AG08396 (cell line): ENCODE measurements at places on chromosomes 1 and 21.

- no peak for DNase-seq
Observed at GRCh38 chr1:207504438-207504837, 8.5 kb downstream of the CR1 start.

- DNase-seq, result no peak
Observed at GRCh38 chr1:7062346-7063061, 277.2 kb downstream of the CAMTA1 start.

- no peak for DNase-seq
Observed at GRCh38 chr1:26701995-26702679, 6.3 kb downstream of the ARID1A start.

GRCh38 chr1:38059635-38060250, 13.2 kb upstream of the POU3F1 start:
- DNase-seq, result no peak

DNA sequence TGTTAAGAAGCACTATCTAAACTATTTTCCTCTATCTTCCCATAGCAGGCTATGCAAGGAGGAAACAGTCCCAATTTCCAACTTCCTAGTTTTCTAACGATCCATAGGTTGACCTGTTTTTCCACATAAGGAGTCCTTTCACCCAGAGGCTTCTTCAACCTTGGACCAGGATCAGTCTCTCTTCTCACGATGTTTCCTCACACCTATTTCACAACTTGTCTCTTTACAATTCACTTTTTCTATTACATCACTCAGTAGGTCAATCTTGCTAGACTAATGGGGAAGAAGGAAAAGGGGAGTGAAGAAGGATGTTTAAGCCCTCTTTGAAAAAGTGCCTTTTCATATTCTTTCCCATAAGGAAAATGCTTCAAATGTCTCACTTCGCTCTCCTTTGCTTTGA, 15.9 kb downstream of the PALMD start:
- DNase-seq, result no peak

- no peak for DNase-seq
Observed at GRCh38 chr1:170806961-170807360, 128.4 kb upstream of the MROH9 start.

- peak; percentile 44 for DNase-seq
Observed at GRCh38 chr1:192439373-192440025, 122.7 kb downstream of the RGS21 start.

DNA sequence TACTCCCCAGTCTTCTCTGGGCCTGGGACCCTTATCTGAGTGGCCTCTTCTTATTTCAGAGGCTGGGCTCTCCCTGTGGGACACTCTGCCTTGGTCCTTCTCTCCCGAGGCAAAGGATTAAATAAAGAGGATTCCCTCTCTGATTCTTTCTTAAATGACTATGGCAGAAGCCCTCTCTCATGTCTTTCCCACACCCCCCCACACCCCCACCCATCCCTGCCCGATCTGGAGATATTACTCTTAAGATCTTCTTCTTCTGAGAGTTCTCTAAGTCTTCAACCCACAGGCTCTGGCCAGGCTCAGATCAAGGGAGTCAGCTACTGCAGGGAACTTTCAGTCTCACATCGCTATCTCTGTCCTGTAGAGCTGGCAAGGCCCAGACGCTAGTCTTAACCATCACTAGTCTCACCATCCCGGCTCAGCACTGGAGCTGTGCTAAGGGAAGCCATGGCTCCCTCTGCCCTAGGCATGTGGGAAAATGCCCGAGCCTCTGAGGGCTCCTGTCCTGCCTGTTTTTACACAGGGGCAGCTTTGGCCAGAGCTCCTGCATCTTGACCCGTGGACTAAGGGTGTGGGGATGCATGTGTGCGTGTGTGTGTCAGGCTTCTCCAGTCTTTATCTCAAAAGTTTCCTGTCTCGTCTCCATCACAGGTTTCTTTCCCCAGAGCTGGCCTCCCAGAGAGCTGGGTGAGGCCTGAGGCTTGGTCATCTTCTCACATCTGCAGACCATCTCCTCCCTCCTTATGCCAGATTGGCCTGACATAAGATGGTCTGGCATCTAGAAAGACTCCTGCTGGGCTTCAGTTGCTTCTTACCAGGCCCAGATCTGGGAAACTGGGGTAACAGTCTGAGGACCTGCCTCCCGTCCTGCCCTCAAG, 36.7 kb downstream of the LGR6 start:
- no peak for DNase-seq

GRCh38 chr1:37010011-37010410, 24.3 kb downstream of the GRIK3 start:
- DNase-seq, result no peak

GRCh38 chr1:38071312-38072256, 25.0 kb upstream of the POU3F1 start:
- DNase-seq, result peak; percentile 68

DNA sequence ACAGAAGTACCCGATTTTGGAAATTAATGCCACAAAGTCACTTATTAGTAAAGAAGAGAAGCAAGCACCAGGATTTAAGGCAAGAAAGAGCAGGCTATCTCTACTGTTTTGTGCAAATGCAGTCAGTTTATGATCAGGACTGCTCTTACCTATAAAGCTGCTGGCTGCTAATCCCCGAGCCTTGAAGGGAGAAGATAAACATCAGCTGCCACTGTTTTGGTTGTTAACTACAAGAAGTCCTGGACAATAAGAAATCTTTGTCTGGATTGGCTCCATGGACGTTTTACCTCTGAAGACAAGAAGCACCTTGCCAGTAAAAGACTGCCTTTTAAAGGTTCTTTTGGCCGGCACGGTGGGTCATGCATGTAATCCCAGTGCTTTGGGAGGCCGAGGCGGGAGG, 21.4 kb downstream of the FRRS1 start:
- DNase-seq, result no peak

DNA sequence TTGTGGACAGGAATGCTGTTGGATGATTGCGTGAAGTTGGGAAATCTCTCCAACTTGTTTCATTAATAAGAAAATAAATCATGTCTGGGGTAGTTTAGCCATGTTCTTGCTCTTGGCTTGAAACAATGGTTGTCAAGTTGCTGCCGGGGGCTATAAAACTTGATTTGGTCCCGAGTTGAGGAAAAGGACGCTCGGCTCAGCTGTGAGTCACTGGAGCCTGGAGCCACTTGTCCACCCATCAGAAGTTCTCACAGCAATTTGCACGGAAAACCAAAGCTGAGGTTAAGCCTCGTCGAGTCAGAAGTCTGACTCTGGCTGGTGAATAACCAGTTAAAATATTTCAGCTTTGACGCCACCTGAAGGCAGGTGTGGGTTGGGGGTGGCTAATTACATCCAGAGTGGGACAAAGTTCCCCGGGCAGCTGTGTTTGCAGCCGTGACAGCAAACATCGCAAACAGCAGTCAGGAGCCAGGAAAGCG, 19.7 kb upstream of the RIPK4 start:
- no peak for DNase-seq

GRCh38 chr1:22868331-22868730, 104.3 kb downstream of the LACTBL1 start:
- peak; percentile 49 for DNase-seq

GRCh38 chr1:229224308-229224707, 46.6 kb upstream of the RAB4A start:
- DNase-seq, result no peak

DNA sequence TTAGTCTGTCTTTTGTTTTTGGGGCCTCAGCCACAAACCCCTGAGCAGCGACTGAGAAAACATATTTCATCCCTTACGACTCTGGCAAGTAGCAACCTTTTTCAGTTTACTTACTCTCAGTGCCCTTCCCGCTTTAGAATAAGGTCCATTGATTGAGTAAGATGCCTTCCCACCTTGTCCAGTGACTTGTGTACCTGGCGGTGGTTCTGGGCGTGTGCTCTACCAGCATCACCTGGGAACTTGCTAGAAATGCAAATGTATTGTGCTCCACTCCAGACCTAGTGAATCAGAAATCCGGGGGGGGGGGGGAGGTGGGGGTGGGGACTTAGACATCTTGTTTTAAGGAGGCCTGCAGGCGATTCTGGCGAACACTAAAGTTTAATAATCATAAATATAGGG, 72.1 kb downstream of the S1PR1 start:
- no peak for DNase-seq

GRCh38 chr1:63624911-63625310, 31.7 kb downstream of the PGM1 start:
- DNase-seq, result peak; percentile 23

- DNase-seq, result no peak
Observed at GRCh38 chr1:162229549-162229948, 147.1 kb downstream of the SPATA46 start.

DNA sequence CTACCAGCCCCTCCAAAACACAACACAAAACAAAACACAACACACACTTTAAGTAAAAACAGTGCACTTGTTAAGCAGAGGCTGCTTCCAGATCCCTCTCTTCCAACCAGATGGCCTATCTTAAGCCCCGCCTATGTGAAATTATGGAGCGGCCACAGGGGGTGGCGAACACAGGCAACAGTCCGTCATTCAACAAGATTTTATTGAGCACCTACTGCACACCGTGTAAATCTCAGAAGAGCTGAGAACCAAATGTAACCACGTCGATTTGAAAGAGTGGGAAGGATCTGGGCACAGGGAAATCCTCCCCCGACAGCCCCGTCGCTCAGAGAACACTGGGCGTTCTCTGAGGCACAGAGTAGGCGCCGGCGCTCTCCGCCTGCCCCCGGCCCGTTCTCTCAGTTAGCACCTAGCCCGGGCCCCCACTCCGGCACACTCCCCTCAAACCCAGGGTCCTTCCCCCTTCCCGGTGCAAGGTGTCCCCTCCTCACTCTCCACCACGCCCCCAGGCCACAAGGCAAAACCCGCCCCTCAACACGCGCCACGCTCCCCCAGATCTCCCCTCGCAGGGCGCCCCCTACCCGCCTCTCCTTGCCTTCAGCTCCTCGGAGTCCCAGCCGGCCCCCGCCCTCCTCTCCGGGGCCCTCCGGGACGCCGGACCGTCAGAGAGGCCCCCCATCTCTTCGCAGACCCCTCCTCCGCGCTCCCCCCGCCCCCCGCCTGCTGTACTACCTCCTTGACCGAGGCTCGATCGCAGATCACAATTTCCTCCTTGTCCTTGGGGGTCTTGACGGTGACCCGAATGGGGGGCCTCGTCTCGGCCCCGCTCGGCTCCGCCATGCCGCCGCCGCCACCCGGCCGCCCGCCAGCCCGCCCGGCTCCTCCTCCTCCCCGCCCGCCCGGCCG, 483 bp downstream of the UBQLN4 start:
- peak; percentile 84 for DNase-seq

GRCh38 chr1:240423246-240423924, 188.6 kb downstream of the GREM2 start:
- no peak for DNase-seq

GRCh38 chr21:38658511-38658910, 147.2 kb upstream of the ETS2 start:
- no peak for DNase-seq

DNA sequence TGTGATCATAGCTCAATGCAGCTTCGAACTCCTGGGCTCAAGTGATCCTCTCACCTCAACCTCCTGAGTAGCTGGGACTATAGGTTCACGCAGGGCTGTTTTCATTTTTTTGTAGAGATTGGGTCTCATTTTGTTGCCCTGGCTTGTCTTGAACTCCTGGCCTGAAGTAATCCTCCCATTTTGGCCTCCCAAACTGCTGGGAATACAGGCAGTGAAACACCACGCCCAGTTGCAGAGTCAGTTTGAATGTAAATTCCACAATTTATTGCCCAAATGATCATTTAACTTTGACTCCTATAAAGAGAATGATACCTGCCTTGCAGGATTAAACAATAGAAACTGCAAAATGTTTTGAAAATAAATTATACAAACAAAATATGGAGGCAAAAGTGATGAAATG, 10.7 kb downstream of the GOLPH3L start:
- no peak for DNase-seq

GRCh38 chr1:88678405-88678804, 5.7 kb upstream of the PKN2 start:
- DNase-seq, result no peak

GRCh38 chr1:28193701-28194161, 17.2 kb upstream of the PTAFR start:
- DNase-seq, result no peak

- no peak for DNase-seq
Observed at GRCh38 chr1:86778569-86779239, 74.3 kb downstream of the SH3GLB1 start.

- DNase-seq, result no peak
Observed at GRCh38 chr1:54325284-54325683, 80.9 kb downstream of the SSBP3 start.

- no peak for DNase-seq
Observed at GRCh38 chr21:39849014-39849655, 18.1 kb upstream of the PCP4 start.

DNA sequence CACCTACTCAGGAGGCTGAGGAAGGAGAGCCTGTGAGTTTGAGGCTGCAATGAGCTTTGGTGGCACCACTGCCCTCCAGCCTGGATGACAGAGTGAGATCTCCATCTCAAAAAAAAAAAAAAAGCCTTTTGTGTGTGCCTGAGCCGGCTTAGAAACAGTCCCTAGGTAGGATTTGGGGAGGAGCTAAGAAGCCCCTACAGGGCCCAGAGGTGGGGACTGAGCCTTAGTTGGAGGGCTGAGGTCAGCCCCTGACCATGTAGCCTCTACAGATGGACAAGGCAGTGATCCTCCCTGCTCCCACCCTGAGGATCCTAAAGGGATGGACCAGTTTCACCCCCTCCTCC, 2.5 kb downstream of the ADAMTSL4 start:
- DNase-seq, result no peak

DNA sequence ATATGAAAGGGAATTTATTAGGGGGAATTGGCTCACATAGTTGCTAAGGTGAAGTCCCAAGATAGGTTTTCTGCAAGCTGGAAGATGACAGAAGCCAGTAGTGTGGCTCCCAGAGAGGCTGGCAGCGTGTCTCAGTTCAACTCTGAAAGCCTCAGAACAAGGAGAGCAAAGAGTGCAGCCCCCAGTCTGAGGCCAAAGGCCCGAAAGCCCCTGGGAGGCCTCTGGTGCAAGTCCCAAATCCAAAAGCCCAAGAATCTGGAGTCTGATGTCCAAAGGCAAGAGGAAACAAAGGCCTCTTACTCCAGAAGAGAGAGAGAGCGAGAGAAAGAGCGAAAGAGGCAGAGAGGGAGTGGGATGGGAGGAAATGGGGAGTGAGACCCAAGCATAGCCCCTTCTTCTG, 18.3 kb downstream of the KCNA2 start:
- DNase-seq, result no peak

GRCh38 chr1:183724350-183725042, 71.4 kb upstream of the APOBEC4 start:
- no peak for DNase-seq

DNA sequence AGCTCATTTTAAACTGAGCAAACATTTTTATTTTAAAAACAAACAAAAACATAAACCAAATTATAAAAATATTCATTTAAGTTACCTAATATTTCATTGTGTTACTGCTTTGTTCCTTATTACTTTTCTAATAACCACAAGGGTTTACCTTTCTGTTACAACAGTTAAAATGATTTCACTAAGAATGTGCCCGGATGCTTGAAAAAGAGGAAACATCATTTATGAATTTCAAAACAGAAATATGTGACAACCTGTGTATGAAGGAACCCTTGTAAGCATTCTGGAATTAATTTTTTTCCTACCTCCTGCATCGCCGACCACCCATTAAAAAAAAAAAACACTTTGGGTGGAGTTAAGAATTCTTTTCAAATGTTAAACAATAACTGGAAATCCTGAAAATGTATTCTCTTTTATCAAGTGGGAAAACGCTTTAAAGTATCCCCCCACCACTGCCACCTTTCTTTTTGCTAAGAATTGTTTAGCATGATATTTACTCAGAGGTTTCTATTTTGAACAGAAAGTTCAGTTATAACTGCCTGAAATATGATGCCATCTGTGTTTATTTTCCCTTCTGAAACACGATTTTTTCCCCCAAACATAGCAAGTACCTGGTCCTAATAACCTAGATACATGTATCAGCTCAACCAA, 9.1 kb downstream of the CYYR1 start:
- no peak for DNase-seq

GRCh38 chr1:211985556-211986264, 49.6 kb downstream of the INTS7 start:
- DNase-seq, result no peak
